ENCODE measurements at places on chromosomes 2 and 18.

DNA sequence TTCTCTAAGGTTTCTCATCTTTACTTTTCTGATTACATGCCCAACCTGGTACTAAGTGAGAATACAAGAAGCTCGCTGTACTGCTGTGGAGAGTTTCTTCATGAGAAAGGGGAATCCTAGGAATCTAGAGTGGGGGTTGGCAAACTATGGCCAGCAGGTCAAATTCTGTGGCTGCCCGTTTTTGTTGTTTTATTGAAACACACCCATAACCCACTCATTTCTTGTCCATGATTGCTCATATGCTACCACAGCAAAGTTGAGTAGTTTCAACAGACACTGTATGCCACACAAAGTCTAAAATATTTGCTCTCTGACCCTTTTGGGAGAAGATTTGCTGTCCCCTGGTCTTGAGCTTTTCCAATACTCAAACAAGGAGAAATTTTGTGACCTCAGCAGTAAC, 58.8 kb downstream of the C2orf74 start:
- no peak for DNase-seq

GRCh38 chr2:214185546-214185945, 225.3 kb upstream of the VWC2L start:
- DNase-seq = no peak

- peak; percentile 80 for DNase-seq
Measured at GRCh38 chr2:86445436-86445835, 4.3 kb downstream of the KDM3A start.

- no peak for DNase-seq
Measured at GRCh38 chr2:219484343-219485200, 14.1 kb upstream of the GMPPA start.

GRCh38 chr2:174824068-174824467, 59.8 kb upstream of the CHRNA1 start:
- no peak for DNase-seq

DNA sequence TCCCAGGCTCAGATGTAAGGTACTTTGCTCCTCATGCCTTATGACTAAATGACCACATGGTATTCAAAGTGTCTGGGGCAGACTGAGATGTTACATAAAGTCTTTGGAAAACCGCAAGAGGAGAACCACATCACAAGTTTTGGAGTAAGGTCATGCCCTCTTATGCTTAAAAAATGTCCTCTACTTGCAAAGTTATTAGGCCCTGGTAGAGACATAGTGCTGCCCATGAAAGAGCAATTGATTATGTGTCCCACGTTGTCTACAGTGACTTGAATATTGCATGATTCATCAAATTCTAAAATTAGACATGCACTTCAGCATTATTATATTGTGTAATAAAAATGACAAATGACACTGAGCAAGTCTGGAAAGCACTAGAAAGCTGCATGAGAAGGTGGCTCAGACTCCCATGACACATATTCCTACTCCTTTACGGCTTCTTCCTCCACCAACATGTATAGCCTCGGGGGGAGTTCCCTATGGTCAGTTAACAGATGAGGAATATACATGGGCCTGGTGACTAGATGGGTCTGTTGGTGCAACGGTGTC, 602.6 kb upstream of the VRK2 start:
- no peak for DNase-seq

DNA sequence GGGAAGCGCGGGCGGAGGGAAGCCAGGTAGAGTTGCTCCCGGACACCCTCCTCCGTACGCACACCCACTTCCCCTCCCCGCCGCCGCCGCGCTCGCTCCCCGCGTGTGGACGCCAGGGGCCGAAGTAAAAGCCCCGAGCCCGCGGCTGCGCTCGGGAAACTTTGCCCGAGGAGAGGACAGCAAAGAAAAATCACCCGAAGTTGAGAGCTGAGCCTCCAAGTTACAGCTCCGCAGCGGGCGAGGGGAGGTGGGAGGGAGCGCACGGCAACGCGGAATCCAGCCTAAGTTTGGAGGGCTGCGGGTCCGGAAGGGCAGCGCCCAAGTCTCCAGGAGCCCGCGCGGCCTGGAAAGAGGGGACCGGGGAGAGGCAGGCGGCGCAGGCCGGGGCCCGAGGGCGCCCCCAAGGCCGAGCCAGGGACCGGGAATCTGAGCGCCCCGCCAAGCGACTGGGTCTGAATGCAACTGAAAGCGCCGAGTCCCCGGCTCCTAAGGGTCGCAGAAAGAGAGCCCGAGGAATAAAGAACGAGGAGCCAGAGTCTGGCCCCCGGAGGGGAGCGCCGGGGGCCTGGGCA, 706 bp upstream of the BCL11A start:
- no peak for DNase-seq
